ENCODE measurements at places on chromosomes 2 and 18. TPM values are rescaled to one million over a fixed set of nuclear protein-coding genes. Genes with fewer than 3 reads are reported as not detected.

The EFHD1 gene
- total RNA-seq = 3.3 TPM

DNA sequence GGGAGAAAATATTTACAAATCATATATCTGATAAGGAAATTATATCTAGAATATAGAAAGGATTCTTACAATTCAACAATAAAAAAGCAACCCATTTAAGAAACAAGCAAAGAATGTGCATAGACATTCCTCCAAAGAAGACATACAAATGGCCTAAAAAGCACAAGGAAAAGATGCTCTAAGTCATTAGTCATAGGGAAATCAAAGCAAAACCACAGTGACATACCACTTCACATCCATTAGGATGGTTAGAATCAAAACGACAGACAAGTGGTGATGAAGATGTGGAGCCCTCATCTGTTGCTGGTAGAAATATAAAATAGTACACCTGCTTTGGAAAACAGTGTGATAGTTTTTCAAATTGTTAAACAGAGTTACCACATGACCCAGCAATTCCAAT, 48.2 kb downstream of the MAPRE2 start:
- DNase-seq = no peak

The CCDC68 gene
- total RNA-seq = 17.5 TPM

DNA sequence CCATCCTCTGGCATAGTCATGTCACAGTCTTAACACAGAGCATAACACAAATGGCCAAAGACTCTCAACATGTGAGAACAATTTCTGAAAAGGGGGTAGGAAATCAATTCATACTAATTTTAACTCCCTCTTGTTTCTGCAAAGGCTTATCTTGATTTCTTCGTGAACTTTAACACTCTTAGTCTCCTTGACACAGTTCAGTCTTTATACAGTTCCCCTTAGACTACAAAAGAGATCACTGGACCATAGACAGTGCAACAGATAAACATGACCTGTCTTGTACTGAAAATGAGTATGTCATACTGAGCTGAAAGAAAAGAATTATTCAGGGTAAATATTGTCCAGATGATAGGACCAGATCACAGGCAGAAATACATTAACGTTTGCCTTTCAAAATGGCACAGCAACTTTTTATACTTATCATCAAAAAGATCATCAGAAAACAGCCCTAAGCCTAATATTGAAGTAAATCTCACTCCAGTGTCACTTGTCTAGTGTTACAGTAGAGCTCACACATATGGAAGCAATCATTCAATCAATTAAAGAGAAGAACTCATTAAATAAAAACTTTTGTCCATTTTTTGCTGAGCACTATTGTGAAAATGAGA, 56.4 kb upstream of the VRK2 start:
- no peak for DNase-seq

The CROCC2 gene
- total RNA-seq = under 0.01 TPM

The UPP2 gene
- 1.2 TPM for total RNA-seq

The ACMSD gene
- total RNA-seq = 91.4 TPM

DNA sequence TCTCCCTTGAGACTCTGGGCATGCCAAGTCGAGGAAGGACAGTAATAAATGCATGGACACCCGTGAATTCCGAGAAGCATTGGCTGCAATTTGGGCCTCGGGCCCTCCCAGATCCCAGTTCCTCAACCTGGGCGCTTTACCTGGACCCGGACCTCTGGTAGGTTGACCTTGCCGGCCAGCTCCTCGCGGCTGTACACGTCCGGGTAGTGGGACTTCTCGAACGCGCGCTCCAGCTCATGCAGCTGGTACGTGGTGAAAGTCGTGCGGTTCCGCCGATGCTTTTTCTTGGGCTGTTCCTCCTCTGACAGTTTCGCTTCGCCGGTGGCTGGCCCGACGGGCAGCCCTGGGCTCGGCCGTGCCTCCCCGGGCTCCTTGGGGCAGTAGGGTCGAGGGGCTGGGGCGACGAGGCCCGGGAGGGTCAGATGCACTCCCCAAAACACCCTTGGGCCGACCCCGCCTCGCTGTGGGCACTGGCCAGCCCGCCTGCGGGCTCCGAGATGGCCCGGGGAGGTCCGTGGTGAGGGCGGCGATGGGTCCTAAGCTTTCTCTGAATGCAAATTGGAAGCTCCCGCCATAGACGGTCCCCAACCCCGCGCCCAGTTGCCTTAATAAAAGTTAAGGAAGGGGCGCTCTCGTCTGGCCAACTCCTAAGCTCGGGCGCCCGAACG, 899 bp downstream of the RAX start:
- no peak for DNase-seq

The SCN7A gene
- 7.9 TPM for total RNA-seq

- DNase-seq = no peak
Measured at GRCh38 chr18:26791676-26792075, 73.8 kb downstream of the AQP4 start.

All from liver (tissue), 10 donors.